ENCODE measurements at places on chromosomes 5 and 9.

GRCh38 chr5:1227667-1228066, 2.5 kb downstream of the SLC6A18 start:
- DNase-seq, result peak; percentile 13

DNA sequence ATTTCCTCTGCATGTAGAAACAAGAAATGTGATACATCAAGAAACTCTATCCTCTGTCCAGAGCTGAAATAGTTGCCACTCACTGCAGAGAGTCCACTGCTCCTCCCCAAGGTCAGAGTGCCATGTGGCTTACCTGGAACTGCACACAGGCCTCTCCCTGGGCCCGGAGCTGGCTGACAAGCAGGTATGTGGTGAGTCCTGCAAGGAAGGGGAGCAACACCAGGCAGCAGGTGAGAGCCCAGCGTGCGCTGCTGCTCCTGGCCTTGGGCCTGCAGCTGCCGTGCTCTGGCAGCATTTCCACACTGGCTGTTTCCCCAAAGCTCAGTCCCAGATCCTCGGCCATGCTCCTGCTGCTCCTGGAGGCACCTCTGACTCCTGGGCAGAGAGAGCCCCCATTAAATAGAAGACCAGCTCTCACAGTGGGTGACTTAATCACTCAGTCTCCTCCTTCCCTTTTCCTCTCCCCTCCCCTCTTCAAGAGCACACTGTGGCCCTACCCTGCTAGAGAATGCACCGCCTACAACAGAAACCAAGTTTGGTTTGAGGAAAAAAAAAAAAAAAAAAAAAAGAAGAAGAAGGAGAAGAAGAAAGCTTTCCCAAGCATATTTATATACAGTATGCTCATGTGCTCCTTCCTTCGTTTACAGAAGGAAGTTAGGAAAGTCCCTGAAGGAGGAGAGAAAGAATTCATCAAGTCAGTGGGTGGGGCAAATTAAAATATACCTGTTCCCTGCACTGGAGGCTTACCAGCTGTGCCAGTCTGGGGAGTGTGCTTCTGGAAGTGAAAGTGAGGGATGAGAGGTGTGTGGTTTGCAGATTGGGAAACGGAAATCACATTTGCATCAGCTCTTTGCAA, at the start of gene TNFSF15:
Gene TNFSF15 (minus strand): TSS at position 370 of the 856 bp plus-strand sequence. CDS start 27 bp downstream, at position 343.
- peak; percentile 47 for DNase-seq

GRCh38 chr9:114889802-114890224, 40.6 kb downstream of the TNFSF8 start:
- DNase-seq, result no peak

- peak; percentile 4 for DNase-seq
Measured at GRCh38 chr5:94693043-94693822, 74.8 kb downstream of the SLF1 start.

GRCh38 chr5:156380848-156381247, 53.9 kb downstream of the SGCD start:
- no peak for DNase-seq

DNA sequence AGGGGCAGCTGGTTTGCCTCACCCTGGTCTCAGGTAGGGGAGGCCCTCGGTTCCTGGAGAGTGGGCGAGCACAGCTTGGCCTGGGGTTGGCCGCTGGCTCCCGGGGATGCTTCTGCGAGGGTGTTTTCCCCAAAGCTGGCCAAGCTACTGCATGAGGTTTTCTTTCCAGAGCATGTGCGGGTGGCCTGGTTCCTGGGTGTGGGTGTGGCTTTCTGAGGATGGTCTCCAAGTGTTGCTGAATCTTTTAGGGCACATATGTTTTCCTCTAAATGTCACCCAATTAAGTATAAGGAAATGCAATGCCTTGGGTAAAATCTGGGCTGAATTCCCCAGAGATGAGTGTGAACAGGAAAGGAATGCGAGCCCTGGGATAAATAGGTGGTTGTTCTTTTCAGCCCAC, 115.8 kb upstream of the ICE1 start:
- no peak for DNase-seq

DNA sequence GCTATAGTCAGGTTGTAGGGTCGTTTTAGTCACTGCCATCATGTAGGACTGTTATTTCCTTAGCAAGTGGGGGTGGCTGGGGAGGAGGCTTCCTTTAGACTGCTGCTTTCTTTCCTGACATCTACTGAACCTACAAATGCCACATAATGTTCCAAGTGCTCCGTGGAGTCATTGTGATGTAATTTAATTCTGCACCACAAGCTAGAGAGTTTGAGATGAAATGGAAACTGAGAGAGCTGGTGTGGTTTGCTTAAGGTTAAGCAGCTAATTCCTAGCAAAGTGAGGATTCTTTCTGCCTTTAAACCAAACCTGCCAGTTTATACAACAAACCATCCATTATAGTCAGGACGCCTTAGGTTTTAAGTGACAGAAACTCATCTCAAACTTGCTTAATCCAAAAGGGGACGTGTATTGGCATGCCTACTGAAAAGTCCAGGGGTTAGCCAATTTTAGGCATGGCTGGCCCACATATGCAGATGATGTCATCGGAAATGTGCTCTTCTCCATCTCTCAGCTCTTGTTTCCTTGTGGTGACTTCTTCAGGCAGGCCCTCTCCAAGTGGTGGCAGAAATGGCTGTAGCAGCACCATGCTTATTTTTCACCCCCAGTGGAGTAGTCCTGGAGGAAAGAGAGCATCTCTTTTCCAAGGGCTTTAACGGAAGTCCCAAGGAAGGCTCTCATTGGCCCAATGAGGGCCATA, 30.5 kb downstream of the ZNF618 start:
- DNase-seq, result no peak

GRCh38 chr5:146993876-146994530, 115.4 kb upstream of the PPP2R2B start:
- no peak for DNase-seq

- DNase-seq, result no peak
Measured at GRCh38 chr9:75462866-75463265, 374.6 kb downstream of the OSTF1 start.

GRCh38 chr9:116096046-116096445, 57.5 kb upstream of the PAPPA start:
- DNase-seq, result no peak

DNA sequence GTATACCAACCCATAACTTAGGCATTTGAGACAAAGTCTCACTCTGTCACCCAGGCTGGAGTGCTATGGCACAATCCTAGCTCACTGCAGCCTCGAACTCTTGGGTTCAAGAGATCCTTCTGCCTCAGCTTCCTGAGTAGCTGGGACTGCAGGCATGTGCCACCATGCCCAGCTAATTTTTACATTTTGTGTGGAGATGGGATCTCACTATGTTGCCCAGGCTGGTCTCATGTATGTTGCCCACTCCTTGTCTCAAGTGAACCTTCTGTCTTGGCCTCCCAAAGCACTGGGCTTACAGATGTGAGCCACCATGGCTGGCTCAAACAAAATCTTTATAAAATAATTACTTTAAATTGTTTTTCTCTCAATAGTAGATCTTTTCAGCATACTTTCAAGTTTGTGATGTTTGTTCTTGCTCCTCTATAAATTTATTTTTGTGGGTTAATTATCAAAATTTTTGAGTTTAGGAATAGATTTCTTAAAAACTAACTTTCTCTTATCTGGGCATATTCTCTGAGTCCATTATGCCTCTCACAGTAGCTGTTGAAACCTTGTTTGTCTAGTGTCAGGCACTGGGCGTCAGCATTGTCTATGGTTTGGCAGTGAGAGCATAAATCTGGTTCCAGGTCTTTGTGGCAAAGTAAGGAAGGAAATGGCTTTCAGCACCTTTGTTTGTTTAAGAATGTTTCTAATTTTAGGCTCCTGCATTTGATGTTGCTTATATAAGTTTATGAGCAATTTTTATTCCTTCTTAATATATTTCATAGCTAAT, 38.7 kb downstream of the NLN start:
- DNase-seq, result no peak

- no peak for DNase-seq
Measured at GRCh38 chr9:108466304-108466703, 389.5 kb downstream of the ACTL7B start.

GRCh38 chr5:119079318-119079921, 8.5 kb downstream of the DMXL1 start:
- no peak for DNase-seq

GRCh38 chr5:14686517-14686916, 22.0 kb downstream of the OTULIN start:
- no peak for DNase-seq

- peak; percentile 27 for DNase-seq
Measured at GRCh38 chr9:83312537-83312936, 225.7 kb downstream of the FRMD3 start.

DNA sequence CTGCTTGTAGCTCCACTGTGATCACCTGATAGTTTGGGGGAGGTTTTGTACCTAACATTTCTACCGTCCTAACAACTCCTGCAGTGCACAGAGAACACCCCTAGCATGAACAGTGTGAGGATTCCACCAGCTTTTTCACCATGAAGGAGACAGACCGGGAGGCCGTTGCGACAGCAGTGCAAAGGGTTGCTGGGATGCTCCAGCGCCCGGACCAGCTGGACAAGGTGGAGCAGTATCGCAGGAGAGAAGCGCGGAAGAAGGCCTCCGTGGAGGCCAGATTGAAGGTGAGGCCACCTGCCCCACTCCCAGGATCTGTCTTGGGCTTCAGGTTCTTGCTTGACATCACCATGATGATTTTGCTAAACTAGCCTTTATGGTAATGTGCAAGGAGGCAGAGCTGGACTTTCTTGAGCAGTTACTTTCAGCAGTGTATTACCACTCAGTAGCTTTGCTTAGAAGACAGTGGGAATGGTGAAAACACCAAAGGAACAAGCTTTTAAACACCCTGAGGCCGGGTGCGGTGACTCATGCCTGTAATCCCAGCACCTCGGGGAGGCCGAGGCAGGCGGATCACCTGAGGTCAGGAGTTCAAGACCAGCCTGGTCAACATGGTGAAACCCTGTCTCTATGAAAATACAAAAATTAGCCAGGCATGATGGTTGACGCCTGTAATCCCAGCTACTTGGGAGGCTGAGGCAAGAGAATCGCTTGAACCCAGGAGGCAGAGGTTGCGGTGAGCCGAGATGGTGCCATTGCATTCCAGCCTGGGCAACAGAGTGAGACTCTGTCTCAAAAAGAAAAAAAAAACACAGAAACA, 3.3 kb downstream of the EXOC3 start:
- no peak for DNase-seq

DNA sequence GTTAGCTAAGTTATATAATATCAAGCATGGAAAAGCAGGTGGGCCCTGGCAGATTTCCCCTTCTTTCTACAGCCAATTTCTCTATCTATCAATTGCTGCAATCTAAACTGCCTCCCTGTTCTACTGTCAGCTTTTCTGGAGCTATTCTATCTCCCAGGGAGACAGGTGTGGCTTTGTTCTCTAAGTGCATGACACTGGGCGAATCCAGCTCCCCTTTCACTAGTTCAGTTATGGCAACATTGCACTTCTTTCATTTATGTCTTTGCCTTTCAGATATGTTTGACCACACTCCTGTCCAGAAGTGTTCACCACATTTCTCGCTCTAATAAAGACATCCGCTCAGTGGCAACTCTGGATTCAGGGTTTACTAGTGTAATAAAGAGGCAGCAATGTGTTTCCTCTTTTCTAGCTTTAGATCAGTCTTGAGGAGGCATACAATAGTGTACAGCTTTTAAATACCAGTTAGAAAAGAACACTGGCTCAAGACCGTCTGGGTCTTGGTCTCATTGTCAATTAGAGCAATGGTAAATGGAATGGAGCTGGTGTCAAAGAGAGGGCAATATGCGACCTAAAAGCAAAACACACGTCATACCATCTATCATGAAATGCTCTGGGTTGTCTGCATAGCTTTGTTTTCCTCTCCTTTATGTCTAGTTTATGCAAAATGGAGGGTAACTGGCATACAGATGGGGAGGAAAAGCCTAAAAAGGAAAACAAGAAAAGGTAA, 197.0 kb downstream of the SLF1 start:
- DNase-seq, result no peak

DNA sequence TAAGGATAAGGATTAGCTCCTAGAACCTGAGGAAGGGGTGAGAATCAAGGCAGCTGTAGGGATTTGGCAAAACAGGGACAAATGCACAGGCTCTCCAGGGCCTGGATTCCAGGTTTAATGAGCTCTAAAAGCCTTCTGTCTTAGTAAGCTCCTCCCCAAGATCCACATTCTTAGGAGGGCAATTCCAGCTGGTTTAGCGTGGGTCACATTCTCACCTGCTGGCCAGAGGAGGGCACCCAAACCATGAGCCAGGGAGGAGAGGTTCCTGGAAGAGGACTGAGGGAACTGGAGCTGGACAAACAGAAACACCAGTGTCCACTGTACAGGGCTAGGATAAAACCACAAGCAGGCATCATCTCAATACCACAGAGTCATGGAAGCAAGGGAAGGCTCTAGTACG, 480.0 kb downstream of the CCDC171 start:
- DNase-seq, result no peak

GRCh38 chr5:93894601-93895354, 153.4 kb upstream of the POU5F2 start:
- no peak for DNase-seq

- no peak for DNase-seq
Measured at GRCh38 chr9:85430659-85431338, 311.0 kb downstream of the AGTPBP1 start.

DNA sequence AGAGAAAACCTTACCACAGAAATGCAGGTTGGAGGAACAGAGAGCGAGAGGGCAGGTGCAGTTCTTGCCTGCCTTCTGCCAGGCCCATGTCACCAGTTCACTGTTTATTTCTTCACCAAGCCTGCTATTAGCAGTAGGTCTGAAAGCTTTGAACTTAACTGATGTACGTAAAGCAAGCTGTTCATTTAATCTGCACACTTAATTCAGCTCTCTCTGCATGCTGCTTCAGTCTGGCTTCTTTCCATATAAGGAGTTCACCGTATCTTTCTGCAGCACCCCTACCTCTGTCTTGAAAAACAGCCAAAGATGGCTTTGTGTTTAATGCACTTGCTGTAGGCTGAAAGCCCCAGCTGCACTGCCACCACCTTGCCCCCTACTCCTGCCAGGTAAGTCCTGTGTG, 205.1 kb downstream of the RAB3C start:
- no peak for DNase-seq

DNA sequence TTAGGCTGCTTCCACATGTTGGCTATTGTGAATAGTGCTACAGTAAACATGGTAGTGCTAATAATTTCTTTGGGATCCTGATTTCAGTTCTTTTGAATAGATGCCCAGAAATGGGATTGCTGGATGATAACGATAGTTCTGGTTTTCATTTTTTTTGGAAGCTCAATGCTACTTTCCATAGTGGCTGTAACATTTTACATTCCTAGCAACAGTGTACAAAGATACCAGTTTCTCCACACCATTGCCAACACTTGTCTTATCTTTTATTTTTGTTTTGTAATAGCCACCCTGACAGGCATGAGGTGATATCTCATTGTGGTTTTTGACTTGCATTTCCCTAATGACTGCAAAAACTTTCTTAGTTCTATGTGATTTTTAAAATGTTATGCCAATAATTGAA, 68.8 kb upstream of the LRRC70 start:
- DNase-seq, result no peak

GRCh38 chr9:103899866-103900265, 194.2 kb upstream of the SMC2 start:
- no peak for DNase-seq

GRCh38 chr9:109535365-109535764, 37.3 kb upstream of the PTPN3 start:
- DNase-seq, result no peak

- DNase-seq, result no peak
Measured at GRCh38 chr5:128574041-128574440, 36.0 kb upstream of the FBN2 start.

- DNase-seq, result no peak
Measured at GRCh38 chr5:5665225-5666075, 243.0 kb downstream of the ICE1 start.

All from NCI-H526 treated with DMSO at 0.1 percent for 48 hours (cell line).